ENCODE measurements at places on chromosomes 4 and X.

- no peak for DNase-seq
These were observed 403.0 kb upstream of the CNKSR2 start for GRCh38 chrX:20971250-20971649.

DNA sequence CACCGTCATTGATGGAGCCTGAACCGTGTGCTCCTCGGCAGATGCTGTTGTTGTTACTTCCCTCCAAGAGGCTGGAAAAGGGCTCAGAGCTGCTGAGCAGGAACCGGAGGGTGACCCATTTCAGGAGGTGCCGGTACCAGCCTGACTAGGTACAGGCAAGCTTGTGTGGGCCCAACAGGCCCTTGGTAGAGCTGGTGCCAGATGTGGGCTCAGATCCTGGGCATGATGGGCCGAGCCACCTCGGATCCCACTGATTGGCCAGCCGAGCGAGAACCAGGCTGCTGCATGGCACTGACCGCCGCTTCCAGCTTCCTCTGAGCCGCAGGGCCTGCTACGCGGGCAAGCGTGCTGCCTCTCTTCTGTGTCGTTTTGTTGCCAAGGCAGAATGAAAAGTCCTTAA lies 33.7 kb downstream of the NOP14 start:
- no peak for DNase-seq

- no peak for DNase-seq
These were observed 152.7 kb downstream of the FHIP1A start for GRCh38 chr4:151561551-151562256.

GRCh38 chr4:120329386-120329785 lies 262.7 kb upstream of the MAD2L1 start:
- no peak for DNase-seq

DNA sequence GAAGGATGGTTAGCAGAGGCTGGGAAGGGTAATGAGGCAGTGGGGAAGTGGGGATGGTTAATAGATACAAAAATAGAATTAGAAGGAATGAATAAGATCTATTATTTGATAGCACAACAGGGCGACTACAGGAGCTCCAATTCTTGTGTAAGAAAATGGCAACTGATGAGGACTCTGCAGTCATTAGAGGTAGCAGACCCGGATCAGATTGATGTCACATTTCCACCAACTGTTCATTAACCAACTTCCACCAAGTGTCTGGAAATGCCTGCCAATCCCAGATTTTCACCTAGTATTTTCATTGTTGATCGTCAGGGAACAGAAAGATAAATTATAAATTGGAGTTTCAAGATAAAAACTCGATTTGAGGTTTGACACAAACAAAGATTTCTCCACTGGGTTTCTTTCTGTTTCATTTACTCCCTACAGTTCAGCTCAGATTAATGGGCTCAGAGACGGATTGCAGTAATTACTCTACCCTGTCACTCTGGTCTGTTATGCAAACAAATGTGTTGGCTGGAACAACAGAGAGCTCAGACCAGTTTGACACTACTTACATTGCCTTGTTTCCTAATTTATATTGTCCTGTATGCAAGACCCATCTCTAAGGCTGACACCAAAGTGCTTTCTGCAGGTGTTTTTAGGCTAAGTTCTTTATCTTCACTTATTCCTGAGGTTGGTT lies 909.2 kb upstream of the PRKX start:
- DNase-seq = no peak

- no peak for DNase-seq
These were observed 1.9 kb downstream of the USP38 start for GRCh38 chr4:143186649-143187048.

DNA sequence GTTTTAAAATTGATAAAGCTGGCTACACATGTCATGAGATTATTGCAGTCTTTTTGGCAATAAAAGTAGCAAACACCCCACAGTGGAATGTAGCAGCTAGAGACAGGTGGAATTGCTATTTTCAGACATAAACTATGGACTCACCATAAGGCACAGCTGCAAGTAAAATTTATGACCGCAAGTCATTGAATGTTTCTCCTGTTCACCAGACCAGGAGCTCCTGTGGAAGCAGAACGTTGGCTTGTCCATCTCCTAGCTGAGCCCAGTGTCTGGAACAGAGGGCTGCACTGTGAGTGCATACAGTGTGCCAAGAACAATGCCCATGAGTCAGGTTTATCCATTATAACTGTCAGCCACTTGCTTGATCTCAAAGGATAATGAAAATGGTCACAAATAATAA lies 538.2 kb downstream of the INPP4B start:
- no peak for DNase-seq

- DNase-seq = peak; percentile 74
These were observed 837 bp downstream of the DCHS2 start for GRCh38 chr4:154490583-154491340.

All from GM20000 (cell line).